LoVo (cell line): ENCODE measurements at places on chromosomes 11 and 22.

DNA sequence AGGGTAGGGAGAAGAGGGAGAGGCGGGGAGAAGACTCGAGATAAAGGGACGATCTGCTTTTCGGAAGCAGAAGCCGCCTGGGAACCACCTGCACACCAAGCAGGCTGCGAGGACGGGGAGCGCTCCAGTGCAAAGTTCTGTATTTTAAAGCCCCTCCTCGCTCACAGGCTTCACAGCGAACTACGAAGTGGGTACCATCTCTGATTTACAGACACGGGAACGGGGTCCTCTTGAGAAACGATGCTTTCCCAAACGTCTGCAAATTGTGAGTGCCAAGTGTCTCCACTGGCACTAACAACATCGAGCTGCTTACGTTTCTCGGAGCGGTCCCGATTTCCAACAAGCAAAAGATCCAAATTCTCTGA is 700 bp upstream of the STX3 start:
- no peak for DNase-seq

- no peak for DNase-seq
Measured at GRCh38 chr11:78549624-78550409, 24.8 kb downstream of the NARS2 start.

DNA sequence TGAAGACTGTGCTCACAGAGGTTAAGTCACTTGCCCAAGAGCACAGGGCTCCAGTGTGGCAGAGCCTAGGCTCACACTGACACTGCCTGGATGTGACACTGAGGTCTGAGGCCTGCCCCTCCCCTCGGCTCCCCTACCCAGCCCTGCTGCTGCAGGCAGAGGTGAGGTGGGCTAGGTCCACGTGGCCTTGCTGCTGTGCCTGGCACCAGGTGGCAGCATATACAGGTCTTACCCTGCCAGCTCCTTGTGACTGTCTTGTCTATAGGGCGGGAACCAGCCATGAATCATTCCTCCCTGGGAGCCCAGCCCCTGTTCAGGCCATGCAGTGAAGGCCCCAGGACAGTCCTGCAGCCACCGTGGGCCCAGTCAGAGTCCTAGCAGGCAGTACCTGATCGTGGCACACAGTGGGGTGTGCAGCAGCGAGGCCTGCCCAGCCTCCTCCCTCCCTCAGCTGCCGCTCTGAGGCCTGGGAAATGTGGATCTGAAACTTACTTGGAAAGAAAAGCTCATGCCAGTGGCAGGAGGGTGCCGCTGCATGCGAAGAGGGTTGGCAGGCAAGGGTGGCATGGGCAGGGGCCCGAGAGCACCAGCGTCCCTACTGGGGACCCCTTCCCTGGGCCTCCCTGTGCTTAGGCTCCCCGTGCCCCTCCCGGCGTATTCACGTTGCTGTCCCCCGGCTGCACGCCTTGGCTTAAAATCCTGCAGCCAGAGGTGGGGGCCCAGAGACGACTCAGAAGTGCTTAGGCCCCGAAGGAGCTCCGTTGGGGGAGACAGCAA is 1.2 kb upstream of the CERK start:
- DNase-seq, result peak; percentile 89

- no peak for DNase-seq
Measured at GRCh38 chr11:87484566-87484965, 446.8 kb downstream of the TMEM135 start.

DNA sequence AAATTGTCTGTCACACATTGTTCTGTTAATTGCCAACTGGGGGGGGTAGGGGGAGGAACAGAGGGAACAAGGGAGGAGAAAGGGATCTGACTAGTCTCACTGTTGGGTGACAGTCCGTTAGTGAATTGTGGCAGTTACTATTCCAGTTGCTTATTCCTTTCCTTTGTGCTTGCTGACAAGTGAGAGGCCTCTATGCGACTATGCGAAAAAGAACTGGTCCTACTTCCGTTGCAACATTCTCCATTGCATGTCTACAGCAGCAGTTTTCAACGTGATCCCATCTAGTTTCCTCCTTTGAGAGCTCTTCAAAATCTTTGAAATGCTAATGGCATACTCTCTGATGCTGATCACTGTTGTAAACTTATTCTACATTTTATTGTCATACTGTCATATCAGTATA is 672.2 kb downstream of the LRRC4C start:
- DNase-seq, result no peak

GRCh38 chr11:4672470-4672869 is 25.2 kb downstream of the OR51E2 start:
- DNase-seq, result peak; percentile 7

GRCh38 chr11:49995565-49995964 is 13.2 kb upstream of the OR4C12 start:
- peak; percentile 54 for DNase-seq

GRCh38 chr11:129996113-129996870 is 6.3 kb downstream of the PRDM10 start:
- no peak for DNase-seq

DNA sequence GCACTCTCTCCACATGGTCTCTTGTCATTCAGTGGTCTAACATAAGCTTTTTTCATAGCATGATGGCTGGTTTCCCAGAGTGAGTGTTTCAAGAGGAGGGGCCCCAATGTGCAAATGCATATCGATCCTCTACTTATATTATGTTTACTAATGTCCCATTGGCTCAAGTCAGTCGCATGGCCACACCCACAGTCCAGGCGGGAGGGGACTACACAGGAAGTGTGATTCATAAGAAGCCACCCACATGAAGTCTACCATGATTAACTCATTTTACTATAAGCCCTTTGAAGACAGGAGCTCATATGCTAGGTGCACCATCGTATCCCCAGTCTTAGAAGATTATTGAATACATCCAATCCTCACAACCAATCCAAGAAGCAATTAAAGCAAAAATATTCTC is 89.5 kb upstream of the ISX start:
- DNase-seq, result no peak

GRCh38 chr11:47154616-47155570 is 21.8 kb downstream of the ARFGAP2 start:
- DNase-seq, result no peak

DNA sequence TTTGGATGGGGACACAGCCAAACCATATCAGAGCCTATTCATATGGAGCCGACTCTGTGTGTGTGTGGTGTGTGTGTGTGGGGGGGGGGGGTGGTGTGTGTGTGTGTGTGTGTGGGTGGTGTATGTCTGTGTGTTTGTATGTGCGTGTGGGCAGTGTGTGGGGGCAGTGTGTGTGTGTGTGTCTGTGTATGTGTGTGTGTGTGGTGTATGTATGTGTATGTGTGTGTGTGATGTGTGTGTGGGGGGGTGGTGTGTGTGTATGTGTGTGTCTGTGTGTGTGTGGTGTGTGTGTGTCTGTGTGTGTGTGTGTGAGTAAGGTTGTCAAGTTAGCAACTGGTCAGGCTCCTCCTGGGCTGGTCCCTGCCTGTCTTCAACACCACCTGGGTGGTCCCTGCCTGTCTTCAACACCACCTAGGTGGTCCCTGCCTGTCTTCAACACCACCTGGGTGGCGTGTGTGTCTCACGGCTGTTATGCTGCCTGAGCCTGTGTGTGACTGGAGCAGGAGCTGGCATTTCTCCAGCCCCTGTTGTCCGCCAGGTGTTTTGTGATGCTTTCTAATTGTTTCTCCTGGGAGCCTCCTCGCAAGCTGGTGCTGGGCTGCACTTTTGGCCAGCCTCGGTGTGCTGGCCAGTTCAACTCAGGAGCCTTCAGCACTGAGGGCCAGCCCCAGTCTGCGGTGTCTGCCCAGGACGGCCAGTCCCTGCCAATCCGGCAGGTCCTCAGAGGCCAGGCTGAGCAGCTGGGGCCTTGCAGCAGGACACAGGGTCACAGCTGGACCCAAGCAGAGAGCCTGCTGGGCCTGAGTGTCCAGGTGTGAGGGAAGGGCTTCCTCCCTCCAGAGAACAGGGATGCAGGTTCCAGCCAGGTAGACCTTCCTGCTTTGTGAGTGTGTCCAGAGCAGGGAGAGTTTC is 21.5 kb upstream of the PVALB start:
- no peak for DNase-seq

GRCh38 chr22:30158744-30159500 is 78.7 kb downstream of the HORMAD2 start:
- no peak for DNase-seq

GRCh38 chr11:9681583-9682372 is 17.9 kb downstream of the SWAP70 start:
- DNase-seq, result no peak

DNA sequence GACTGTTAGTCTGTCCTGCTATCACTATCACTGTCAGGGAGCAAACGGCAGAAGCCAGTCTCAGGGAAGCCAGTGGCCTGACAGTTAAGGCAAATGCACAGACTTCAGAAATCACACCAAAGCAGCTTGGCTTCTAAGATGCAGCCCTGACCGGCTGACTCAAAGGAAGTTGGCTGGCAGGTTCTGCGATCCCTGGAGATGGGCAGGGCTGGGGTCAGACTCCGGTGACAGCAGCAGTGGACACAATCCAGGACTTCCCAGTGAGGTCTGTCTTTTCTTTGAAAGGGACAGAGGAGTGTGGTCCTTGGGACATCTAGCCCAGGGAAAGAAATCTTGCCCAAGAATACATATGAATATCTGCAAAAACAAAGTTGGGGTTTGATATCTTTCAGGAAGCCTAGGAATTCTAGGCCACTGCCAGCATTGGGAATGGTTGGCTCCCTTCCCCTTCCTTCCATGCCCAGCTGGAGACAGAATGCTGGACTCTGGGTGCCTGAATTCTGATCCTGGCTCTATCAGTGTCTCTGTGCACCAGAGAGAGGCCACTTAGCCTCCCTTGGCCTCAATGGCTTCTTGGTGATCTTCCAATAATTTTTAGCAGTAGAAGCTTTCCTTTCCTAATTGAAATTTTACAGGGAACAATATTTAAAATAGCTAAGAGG is 108.9 kb downstream of the KIRREL3 start:
- no peak for DNase-seq

GRCh38 chr11:75035911-75036565 is 47.3 kb downstream of the NEU3 start:
- peak; percentile 65 for DNase-seq

- DNase-seq, result no peak
Measured at GRCh38 chr22:43235445-43236409, 48.8 kb upstream of the TTLL12 start.

DNA sequence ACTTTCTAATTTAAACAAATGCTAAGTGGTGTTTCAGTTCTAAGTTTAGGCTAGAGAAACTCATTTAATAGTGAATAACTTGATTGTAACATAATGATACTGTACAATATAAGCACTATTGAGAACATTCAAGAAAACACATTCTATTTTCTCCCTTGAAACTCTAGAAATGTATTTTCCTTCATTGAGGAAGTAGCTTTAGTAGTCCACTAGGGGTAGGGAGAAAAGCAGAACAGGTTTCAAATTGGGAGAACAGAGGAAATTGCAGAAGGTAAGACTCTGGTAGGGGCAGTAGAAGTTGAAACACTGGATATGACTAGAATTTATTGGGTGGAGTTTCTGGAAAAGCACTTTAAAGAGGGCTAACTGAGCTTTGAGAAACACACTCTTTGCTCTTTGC is 31.6 kb upstream of the MPPED2 start:
- DNase-seq, result no peak

- DNase-seq, result no peak
Measured at GRCh38 chr11:65003282-65003681, 6.5 kb upstream of the BATF2 start.
